NCI-H2029 (cell line): ENCODE measurements at places on chromosomes 6 and 20.

GRCh38 chr6:1312473-1313367, 822 bp downstream of the FOXQ1 start:
- peak; percentile 18 for DNase-seq

DNA sequence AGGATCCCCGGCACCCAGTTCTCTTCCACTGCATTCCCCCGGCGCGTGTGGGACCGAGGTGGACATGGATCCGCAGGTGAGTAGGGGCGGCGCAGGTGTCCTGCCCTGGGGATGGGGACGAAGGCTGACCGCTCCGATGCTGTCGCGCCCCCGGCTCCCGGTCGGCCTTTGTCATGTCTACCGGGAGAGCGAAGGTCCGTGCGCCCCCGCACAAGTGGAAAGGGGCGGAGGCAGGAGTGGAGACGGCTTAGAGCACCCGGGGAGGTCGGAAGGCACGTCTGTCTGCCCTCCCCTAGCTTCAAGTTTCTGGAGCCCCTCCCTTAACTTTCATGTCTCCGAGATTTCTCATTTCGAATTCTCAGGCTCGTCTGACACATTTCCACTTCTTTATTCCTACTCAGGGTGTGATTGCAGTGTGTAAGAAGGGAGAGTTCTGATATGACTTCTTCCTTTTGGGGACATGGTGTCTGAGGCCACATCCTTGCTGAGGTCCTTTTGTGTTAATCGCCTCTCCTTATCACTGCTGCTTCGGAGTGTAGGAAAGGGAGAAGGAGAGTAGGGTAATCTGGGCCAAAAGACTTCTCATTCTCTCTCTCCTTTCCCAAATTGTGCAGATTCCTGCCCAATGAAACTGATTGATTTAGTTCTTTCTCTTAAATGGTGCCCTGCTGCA, 435 bp downstream of the KIFC1 start:
- DNase-seq, result no peak

- DNase-seq, result peak; percentile 20
These were observed 560 bp downstream of the YTHDF1 start for GRCh38 chr20:63215101-63216040.

GRCh38 chr20:56916345-56916622, 287.2 kb downstream of the TFAP2C start:
- DNase-seq, result no peak

DNA sequence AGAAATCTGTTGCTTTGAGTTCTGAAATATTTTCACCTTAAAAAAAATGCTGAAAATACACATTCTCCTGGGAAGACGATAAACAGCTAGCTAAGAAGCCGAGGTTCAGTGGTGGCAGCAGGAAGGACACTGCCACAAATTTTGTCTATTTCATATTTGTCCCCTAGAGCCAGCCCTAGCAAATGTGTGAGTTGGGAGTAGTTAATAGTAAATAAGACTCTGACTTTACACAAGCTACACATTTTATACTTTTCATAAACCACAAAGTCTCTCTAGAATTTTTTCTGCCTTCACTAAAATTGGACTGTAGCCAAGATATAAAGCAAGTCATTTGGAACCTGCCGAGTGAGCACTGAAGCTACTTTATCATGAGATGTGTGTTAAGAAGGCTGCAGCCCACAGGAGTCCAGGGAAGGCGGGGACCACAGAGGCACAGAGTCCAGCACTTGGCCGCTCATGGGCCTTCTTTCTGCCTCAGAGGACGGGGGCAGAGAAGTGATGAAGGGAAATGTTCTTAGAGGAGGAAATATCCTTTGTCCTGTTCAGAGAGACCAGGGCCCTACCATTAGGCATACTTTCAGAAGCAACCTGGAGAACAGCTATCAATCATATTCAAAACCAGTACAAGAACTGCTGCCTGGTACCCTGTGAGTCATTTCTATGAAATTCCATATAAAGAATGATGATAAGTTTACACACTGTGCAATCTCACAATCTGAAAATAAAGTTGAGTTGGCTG, 241.7 kb upstream of the TAB2 start:
- no peak for DNase-seq

- DNase-seq, result no peak
These were observed 121.6 kb upstream of the PMEPA1 start for GRCh38 chr20:57831326-57831992.

DNA sequence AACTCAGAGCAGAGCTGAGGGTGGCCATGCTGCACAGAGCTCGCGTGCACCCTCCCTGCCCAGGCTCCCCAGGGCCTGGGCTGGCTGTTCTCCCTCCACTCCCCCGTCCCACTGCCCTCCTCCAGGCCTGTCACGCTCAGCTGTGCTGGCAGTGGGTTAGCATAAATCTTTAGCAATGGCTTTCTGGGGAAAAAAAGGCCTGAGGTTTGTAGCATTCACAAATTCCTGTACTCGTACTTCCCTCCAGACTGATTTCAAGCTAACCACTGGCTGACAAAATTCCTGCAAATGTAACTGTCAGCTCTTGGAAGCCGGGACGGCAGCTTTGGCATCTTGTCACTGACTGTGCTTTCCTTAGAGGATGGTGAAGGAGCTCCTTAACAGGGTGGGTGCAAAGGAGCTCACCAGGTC, 22.3 kb upstream of the SMOC2 start:
- DNase-seq, result no peak

- no peak for DNase-seq
These were observed 13.2 kb upstream of the CST4 start for GRCh38 chr20:23702021-23702420.

GRCh38 chr6:65280060-65280459, 427.0 kb downstream of the EYS start:
- DNase-seq, result no peak

- no peak for DNase-seq
These were observed 10.1 kb downstream of the DDR1 start for GRCh38 chr6:30894381-30894780.

GRCh38 chr20:52595518-52595917, 376.6 kb upstream of the TSHZ2 start:
- DNase-seq, result no peak

GRCh38 chr6:46757214-46757596, 10.5 kb downstream of the ANKRD66 start:
- DNase-seq, result no peak

DNA sequence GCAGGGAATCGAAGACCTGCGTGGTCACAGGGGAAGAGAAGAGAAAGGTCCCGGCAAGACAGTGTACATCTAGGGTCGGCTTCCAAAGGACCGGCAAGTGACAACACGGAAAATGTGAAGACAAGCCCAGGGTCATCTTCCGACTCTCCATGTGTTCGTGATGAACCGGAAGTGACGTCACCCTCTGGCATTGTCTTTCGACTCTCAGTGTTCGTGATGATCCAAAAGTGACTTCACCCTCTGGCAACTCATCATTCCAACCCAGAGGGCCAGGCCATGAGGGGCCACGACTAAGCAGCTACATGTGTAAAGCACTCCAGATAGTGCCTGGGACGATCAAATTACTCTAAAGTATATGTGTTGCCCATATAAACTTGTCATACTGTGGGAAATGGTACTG, 290.8 kb downstream of the THBS2 start:
- DNase-seq, result no peak

DNA sequence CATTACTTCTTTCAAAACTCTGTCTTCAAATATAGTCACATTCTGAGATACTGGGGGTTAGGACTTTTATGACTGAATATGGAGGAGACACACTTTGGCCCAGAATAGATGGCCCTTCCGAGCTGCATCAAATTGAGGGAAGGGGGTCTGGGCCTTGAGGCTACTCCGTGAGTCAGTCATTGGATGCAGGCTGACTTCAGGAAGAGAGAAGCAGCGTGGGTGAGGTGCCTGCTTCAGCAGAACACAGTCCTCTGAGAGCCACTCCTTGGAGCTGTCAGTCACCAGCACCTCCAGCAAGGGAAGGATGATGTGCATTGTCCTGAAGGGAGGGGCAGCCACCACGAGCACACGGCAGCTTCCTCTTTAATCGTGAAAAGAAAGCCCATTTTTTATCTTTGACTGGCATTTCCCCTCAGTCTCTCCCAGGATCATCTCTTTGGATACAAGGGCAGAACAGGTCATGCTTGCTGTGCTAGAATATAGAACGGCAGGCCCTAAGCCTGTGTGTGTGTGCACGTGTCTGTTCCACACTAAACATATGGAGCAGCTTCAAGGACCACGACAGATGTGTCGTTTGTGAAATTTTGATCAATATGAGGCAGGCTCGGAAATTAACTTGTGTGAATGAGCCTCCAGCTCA, 721.6 kb downstream of the KIF16B start:
- DNase-seq, result no peak

DNA sequence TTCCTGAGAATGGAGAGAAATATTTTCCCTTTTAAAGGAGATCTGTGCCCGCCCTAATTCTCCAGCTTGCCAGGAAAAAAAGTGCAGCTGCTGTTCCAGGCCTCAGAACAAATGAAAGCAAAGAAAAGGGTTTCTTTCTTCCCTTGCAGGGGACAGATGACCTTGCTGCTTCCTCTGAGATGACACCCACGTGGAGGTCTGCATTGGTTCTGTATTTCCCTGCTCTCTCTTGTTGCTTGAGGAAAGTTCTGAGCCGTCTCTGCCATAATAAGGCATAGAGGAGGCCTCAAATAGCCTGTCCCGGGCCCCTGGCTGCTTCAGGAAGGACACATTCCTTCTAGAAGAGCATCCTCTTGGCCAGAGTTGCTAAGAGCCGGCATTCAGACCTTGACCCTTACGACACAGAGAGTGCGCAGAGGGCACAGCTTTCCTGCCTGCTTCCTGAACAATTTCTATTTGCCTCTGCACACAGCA, 501.8 kb upstream of the SULF2 start:
- DNase-seq, result no peak

DNA sequence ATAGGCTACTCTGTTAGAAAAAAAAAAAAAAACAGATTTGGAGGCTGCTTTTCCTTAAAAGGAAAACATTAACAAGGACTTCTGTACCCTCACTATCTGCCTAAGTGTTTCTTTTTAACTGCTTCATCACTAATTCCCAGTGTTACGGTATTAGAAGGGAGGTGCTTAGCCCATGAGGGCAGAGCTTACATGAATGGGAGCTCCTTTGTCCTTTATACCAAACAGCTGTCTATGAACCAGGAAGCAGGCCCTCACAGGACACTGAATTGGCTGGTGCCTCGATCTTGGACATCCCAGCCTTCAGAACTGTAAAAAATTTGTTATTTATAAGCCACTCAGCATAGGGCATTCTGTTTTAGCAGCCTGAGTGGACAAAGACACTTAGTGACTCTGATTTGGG, 215.6 kb upstream of the NRSN1 start:
- no peak for DNase-seq

GRCh38 chr6:108561742-108562502, 1.2 kb downstream of the FOXO3 start:
- peak; percentile 26 for DNase-seq

- no peak for DNase-seq
These were observed 11.9 kb downstream of the SERPINB9 start for GRCh38 chr6:2890976-2891767.

DNA sequence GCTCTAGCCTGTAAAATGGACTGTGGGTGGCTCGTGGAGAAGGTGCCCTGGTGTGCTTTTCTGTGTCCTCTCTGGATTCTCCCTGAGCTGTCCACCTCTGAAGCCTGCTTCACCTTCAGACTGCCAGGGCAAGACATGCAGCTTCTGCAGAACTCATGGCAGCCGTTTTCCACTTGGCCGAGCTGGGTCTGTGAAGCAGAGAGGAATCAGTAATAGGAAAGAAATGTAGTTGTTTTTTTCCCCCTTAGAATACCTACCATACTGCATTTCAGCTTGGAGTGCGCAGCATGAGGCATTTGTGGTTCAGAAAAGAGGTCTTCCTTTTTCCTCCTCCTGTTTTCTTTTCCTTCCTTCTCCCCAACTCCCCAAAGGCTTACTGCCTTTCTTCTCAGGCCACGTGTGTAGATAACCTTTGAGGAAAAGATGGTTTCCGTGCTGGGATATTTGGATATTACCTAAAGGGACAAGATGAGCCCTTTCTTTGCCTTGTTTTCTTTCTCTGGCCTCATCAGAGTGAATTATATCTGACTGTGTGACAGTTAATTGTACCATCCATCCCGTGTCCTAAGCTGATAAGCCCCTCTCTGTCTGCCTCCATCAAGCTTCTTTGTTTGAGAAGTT, 39.4 kb downstream of the RREB1 start:
- no peak for DNase-seq

DNA sequence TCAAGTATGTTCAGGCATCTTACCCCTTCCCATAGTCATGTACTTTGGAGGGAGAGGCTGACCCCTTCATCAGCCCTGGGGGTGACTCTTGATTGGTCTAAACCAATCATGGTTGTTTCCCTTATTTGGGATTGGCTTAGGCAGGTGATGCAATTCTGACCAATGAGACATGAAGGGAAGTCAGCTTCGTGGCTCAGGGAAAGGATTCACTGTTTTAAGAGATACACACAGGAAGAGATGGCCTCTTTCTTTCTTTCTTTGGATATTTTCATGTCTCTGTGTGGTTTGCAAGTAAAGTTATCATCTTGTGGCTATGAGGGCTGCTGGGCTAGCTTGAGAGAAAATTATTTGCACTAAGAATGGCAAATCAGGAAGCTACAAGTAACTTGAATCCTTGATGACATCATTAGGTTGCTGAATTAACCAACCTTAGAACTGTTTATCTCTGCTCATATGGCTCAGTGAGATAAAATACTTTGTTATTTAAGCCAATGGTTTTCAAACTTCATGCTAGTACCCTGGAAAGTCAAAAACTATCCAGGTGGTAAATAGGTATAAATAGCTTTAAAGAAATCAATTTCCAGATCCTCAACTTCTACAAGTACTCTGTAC, 144.2 kb upstream of the CENPW start:
- no peak for DNase-seq

GRCh38 chr20:11429889-11430519, 487.7 kb upstream of the BTBD3 start:
- no peak for DNase-seq

DNA sequence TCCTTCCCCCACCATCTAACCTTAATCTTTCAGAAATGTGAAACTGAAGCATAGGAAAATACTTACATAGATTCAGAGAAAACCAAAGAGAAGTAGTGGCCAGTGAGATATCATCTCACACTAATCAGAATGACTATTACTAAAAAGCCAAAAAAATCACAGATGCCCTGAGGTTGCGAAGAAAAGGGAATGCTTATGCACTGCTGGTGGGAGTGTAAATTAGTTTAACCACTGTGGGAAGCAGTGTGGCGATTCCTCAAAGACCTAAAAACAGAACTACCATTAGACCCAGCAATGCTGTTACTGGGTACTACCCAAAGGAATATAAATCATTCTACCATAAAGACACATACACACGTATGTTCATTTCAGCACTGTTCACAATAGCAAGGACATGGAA, 9.2 kb upstream of the PREX1 start:
- DNase-seq, result no peak

DNA sequence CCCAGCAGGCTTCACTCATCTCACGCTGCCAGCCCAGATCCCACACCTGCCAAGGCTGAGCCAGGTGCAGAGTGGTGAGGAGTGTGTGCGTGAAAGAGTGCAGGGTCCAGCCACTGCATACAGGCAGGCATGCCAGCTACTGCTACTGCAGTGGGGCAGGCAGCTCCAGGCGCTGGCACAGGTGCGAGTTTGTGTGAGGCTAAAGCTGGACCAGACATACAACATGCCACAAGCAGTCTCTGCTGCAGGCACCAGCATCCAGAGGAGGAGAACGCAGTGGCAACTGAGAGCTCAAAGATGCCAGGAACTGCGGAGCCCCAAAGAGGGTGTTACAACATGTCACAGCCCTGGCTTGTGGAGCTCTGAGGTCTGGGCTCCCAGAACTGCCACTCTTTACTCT, 149.8 kb downstream of the EYS start:
- peak; percentile 32 for DNase-seq
